Fibroblast of villous mesenchyme (primary cell): ENCODE measurements at places on chromosomes 4 and X.

- DNase-seq = no peak
Measured at GRCh38 chr4:61336488-61336887, 136.4 kb downstream of the ADGRL3 start.

- DNase-seq = peak; percentile 75
Measured at GRCh38 chrX:85922821-85923220, 124.5 kb downstream of the CHM start.

GRCh38 chr4:56804551-56804950, 16.9 kb downstream of the SPINK2 start:
- DNase-seq = peak; percentile 41

GRCh38 chr4:65538571-65538970, 131.7 kb downstream of the EPHA5 start:
- DNase-seq = peak; percentile 7

DNA sequence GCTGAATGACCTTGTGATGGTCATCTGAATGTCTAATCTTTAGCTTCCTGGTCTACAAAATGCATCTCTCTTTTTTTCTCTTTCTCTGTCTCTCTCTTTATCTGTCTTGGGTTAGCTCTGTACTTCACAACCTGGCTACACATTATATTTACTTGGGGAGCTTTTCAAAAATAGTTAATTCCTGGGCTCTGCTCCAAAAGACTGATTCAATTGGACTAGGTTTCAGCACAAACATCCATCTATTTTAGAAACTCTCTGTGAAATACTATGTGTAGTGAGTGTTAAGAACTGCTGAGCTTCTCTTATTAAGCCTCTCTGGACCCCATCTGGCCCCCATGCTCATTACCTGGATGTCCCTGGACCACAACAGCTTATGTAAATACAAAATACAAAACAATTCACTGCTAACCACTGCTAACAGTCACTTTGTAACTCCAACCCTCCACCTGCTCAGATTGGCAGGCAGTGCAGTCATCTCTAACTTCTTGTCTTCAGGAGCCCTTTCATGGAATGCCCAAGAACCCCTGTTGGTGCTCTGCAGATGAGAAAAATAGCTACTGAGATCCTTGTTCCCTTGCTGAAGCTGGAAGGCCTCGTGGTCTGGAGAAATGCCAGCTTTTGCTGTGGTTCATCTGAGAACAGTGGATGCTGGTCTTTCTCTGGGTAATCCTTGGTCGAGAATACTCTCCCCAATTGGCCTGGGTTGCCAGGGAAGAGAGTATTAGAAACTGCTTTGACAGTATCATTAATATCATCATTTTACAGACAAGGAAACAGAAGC, 14.8 kb upstream of the BOD1L1 start:
- DNase-seq = peak; percentile 28
